ENCODE measurements at places on chromosomes 13 and 19. TPM values are rescaled to one million over a fixed set of nuclear protein-coding genes. Genes with fewer than 3 reads are reported as not detected.

GRCh38 chr13:20492641-20493040 is 33.0 kb downstream of the CRYL1 start:
- DNase-seq: peak; percentile 76

DNA sequence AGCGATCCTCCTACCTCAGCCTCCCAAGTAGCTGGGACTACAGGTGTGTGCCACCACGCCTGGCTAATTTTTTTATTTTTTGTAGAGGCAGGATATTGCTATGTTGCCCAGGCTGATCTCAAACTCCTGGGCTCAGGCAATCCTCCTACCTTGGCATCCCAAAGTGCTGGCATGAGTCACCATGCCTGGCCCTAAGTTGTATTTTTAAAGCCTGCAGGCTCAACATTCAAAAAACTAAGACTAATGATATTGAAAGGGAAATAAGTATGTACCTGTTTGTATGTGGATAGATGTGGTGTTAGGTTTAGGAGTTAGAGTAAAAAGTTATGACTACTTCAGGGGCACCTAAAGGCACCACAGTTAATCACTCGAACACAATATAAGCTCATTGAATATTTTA is 5.4 kb upstream of the IPO5 start:
- no peak for DNase-seq

The SPIB gene
- total RNA-seq: 0.50 TPM

DNA sequence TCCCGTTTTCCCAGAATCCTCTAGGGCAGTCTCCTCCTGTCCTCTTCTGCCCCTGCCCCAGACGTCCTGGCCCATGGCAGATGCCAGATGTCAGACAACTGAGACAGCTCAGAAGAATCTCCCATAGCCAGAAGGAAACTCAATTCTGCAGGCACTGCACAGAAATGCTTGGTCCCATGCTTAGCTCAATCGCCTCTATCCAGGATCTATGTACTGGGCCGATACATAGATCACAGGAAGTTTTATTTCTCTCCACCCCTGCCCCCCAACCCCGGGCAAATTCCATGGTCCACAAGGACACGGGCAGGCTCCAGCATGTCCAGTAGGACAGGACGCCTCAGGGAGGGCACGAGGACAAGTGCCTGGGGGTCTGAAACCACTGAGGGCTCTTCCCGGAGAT is 4.8 kb downstream of the MBD3 start:
- no peak for DNase-seq

DNA sequence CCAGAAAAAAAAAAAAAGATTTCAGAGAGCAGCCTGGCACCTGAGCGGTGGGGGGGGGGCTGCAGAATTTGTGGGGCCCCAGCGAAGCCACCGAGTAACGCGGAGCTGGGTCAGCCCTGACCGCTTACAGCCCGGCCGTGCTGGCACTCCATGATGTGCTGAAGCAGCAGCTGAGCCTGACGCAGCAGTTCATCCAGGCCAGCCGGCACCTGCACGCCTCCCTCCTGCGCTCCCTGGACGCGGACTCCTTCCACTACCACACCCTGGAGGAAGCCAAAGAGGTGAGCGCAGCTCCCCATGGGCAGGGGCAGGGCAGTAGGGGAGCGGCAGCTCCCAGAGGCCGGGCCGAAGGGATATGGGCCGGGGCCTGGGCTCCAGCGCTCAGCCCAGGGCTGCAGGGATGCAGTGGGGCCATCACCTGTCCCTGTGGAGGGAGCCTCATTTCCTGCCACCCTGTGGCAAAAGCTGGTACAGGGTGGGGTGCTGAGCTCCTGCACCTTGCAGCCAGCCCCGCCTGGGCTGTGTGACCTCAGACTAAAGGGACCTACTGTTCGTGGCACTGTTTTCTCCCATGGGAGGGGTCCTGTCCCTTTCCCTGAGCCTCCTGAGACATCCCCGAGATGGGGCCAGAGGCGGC is 18.3 kb downstream of the C19orf44 start:
- no peak for DNase-seq

The LCP1 gene
- total RNA-seq: 1,089 TPM

GRCh38 chr13:43669964-43670363 is 116.8 kb downstream of the ENOX1 start:
- no peak for DNase-seq

GRCh38 chr19:2610637-2611482 is 91.6 kb downstream of the GNG7 start:
- DNase-seq: peak; percentile 96

The SLC25A41 gene
- 0.64 TPM for total RNA-seq

DNA sequence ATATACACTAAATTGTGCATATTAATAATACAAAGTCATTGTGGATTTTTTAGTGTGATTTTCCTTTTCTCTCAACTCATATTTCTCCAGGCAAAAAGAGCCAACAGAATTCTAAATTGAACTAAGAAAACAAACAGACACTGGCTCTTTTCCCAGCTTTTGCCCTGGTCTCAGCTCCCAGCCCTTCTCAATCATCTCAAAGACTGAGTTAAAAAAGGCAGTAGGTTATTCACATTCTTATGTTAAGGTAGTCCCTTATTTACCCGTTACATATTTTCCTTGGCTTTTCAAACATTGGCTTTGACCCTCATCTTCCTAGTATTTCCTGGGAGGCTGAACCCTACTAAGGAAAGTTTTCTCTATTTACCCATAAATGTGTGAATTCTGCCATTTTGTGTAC is 753.6 kb downstream of the LIG4 start:
- no peak for DNase-seq

GRCh38 chr13:85655040-85655439 is 144.2 kb downstream of the SLITRK6 start:
- DNase-seq: no peak

The NAT14 gene
- total RNA-seq: 14.8 TPM

GRCh38 chr13:92668157-92668556 is 558.5 kb upstream of the GPC6 start:
- DNase-seq: no peak

The MEIS3 gene
- total RNA-seq: 0.28 TPM

- DNase-seq: no peak
Observed at GRCh38 chr19:3080286-3080685, 13.9 kb upstream of the GNA11 start.

The RNF17 gene
- 0.47 TPM for total RNA-seq

The CD37 gene
- 191 TPM for total RNA-seq

GRCh38 chr19:56071151-56071550 is 49.9 kb downstream of the ZNF787 start:
- no peak for DNase-seq

DNA sequence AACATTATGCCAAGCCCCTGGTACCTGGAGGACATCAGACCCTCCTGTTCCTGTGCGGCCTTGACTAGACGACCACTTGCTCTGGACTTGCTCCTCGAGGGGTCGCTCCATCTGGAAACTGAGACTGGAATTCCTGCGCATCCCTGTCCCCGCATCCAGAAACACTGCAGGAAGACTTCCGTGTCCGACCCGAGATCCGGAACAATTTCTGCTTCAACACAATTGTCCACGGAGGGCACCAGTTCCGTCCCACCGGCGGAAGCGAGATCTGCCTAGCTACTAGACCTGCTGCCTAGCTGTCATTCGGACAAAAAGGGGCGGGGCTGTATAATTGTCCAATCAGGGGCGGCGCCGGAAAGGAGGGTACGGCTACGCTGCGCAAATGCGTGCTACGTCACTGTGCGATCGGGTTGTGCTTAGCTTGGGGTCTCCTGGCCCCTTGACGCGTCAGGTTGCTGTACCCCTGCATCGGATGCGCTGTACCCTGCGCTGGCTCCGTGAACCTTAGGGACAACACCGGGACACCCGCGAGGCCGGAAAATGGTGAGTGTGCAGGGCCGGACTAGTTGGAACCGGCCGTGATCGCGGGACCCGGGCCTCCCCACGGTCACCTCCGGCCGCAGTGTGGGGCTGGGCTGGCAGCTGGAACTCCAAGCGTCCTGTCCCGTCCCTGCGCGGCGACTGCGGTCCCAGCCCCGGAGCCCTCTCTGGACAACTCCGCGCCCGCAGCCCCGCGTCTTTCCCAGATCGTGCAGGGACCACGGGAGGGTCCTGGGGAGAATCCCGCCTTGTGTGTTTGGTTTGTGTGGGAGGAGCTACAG is at the start of the genes ZNF490 and ZNF791:
ZNF490 (minus strand) TSS at position 274 of the 821 bp plus-strand sequence; CDS start at position 141, 133 bp downstream.
ZNF791 (plus strand) TSS at position 381 of the 821 bp plus-strand sequence; CDS start at position 541, 160 bp downstream.
- peak; percentile 98 for DNase-seq

- no peak for DNase-seq
Observed at GRCh38 chr13:45301263-45301662, 39.7 kb downstream of the TPT1 start.

- peak; percentile 76 for DNase-seq
Observed at GRCh38 chr19:1028062-1028926, 1.9 kb downstream of the CNN2 start.

DNA sequence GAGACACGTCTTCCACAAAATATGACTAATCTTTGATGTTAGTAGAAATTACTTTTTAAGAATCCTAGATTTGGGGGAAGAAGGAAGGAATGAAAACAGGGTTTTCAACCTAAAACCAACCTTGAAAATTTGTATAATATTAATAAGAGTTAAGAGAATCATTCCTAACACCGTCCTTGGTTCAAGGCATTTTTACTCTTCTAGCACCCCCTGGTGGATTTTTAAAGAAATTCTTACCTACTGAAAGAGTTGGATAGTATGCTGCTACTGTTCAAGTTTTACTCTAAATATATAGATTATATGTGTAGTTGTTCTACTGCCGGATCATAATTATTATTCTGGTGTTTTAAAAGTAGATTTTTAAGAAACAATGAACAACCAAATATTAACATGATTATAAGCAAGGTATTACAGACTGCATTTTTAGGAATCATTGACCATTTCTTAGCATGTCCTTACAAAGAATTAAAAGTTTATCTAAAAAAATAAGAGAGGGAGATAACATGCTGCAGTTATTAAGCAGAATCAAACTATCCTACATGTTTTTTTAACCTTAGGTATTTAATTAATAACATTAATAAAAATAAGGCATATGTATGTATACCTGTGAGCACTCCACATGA is 7.4 kb upstream of the SLITRK6 start:
- DNase-seq: no peak

GRCh38 chr19:5632657-5633056 is 9.8 kb downstream of the SAFB start:
- no peak for DNase-seq

- no peak for DNase-seq
Observed at GRCh38 chr13:48159826-48160225, 64.9 kb upstream of the MED4 start.

DNA sequence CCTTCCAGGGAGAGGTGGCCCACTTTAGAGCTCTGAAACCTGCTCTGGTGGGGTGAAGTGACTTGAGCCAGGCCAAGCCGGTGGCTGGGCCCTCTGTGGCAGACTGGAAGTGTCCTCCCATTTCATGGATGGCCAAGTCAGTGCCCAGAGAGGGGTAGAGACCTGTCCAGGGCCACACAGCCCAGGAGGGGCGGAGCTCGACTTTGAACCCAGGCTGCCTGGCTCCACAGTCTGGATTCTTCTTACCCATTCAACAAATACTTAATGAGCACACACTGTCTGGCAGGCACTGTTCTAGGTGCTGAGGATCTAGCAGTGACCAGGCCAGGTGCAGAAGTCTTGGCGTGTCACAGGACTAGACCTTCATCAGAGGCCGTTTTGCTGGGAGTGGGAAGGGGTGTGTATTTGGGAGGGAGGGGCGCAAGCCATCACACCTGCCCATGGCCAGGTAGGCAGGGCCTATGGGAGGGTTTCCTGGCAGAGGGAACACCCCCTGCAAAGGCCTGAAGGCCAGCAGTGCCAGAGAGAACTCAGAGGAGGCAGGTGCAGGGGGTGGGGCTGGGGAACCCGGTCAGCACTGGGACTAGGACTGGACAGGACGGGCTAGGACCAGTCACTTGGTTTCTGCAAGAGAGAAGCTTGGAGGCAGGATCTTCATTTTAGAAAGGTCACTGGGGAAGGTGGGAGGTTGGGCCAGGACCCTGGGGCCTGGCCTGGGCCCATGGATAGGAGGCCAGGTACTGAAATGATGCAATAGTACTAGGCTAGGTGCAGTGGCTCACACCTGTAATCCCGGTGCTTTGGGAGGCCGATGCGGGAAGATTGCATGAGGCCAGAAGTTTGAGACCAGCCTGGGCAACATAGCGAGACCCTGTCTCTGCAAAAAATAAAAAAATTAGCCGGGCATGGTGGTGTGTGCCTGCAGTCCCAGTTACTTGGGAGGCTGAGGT is 31.8 kb downstream of the DNM2 start:
- DNase-seq: no peak

The CFAP97D2 gene
- not detected for total RNA-seq
